ENCODE measurements at places on chromosomes 5 and 9. TPM values are rescaled to one million over a fixed set of nuclear protein-coding genes. Genes with fewer than 3 reads are reported as not detected.

GRCh38 chr9:131624636-131625507 is 79.5 kb downstream of the PRRT1B start:
- H3K4me1 ChIP-seq, result peaks cover 21% of the 10 kb centered on the region
- no peaks in the 10 kb centered on the region for H3K27me3 ChIP-seq
- DNase-seq, result peak; percentile 63
- peaks cover 92% of the 10 kb centered on the region for H3K36me3 ChIP-seq

DNA sequence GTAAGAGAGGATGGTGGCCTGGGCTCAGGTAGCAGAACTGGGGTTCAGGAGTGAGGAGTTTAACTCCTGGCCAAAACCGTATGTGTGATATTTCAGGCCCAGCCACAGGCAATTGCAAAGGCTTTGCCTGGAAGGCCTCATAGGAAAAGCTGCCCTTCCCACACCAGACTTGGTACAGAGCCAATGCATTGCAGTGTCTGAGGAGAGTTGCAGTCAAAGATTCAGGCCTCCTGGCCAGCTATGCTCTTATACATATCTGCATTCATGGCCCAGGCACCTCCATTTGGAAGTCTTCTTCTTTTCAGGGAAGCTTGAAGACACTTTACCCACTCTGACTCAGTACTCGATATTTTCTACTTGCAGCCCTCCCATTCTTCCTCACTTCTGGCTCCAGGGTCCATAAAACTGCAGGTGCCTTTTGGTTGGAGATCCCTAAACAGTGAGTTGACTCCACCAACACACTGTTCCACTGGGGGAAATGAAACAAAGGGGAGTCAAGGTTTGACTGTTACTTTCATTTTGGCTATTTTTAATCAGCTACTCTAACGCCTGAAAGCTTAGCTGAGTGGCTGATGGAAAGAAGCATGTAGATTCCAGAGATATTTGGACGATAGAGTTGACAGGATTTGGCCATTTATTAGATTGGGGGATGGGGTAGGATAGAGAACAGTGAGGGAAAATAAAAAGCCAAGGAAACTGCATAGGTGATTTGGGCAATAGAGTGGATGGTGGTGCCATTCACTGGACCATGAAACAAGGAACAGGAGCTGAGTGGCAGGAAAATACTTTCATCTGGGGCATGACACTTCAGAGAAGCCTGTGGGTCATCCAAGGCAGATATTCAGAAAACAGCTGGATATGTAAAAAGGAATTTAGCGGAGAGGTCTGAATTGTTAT is 30.6 kb upstream of the IL33 start:
- H3K36me3 ChIP-seq, result no peaks in the 10 kb centered on the region
- H3K27me3 ChIP-seq, result no peaks in the 10 kb centered on the region
- no peak overlapping the region for H3K4me3 ChIP-seq

ORM2 gene
- total RNA-seq, result not detected

DNA sequence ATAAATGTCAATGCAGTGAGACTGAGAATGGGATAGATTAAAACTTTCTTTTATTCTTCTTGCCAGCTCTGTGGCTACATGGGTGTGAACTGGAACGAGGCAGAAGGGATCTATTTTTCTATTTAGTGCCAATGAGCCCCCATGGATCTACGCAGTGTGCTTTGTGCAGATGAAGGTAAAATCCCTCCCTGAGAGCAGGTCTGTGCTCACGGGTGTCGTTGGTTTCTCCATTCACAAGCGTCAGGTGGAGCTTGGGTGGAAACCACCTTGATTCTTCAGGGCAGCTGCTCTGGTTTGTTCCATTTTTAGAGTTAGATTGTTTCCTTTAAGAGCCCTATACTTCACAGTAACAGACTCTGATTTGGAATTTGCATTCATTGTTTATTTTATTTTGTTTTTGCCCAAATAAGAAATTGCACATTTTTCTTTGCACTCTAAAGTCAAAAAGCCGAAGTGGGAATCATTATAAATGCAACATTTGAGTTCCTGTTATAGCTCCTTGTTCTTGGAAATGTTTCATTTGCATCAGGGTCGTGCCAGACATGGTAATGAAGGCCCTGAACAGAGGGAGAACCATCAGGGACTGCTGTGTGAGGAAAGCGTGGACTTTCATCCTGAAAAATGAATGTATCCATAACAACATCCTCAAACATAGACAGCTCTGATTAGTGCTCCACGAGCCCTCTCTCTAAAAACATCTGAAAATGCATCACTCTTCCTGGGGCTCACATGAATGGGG is 31.1 kb upstream of the BICD2 start:
- H3K27me3 ChIP-seq, result peaks cover 30% of the 10 kb centered on the region
- H3K36me3 ChIP-seq, result no peaks in the 10 kb centered on the region
- no peak overlapping the region for H3K27ac ChIP-seq
- H3K4me3 ChIP-seq, result no peak overlapping the region
- DNase-seq, result no peak

DNA sequence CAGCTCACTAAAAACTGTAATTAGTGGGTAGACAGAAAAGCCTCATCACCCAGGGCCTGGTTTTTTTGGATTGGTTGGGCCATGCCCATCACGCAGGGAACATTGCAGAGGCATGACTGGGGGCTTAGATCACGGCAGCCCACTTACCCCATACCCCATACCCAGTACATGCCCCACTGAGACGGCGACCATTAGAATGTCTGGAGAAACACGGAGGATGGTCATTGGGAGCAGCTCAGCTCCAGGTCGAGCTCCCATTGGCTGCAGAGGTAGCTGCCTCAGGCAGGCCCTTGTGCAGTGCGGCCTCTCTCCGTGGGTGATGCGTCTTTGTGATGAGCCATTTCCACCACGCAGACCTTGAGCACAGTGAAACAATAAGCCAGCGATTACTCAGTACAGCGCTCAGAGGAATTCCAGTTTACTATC is 204.0 kb downstream of the GADD45G start:
- H3K36me3 ChIP-seq, result no peaks in the 10 kb centered on the region
- no peak overlapping the region for H3K27ac ChIP-seq
- no peaks in the 10 kb centered on the region for H3K27me3 ChIP-seq

GRCh38 chr5:35230038-35230611 is at the start of gene PRLR:
Gene PRLR (minus strand): TSS chr5:35230487. CDS start chr5:35089620, 140,867 bp downstream.
- H3K4me1 ChIP-seq, result peaks cover 6% of the 10 kb centered on the region
- peaks cover 54% of the 10 kb centered on the region for H3K27me3 ChIP-seq
- H3K4me3 ChIP-seq, result peak within 1 kb of the TSS; percentile 40

DNA sequence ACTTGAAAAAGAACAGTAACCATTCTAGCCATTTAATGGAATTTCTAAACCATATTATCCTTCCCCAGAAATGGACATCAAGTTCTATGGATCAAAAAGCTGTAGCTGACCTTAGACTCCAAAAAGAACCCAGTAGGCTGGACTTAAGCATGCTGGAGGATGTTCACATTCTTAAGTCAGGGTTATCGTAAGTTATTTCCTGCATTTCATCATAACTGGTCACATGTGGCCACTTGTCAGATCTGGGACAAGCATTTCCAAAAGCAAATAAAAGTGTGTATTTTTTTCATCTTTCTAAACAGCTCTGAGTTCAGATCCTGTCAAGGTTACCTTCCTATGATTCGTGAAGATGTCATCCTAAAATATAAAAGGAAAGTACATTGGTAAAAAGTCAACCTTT is 274.5 kb upstream of the PTGER4 start:
- no peak for DNase-seq
- H3K4me1 ChIP-seq, result peaks cover 48% of the 10 kb centered on the region
- H3K27ac ChIP-seq, result peak overlapping the region; percentile 58
- H3K4me3 ChIP-seq, result no peak overlapping the region
- H3K27me3 ChIP-seq, result no peaks in the 10 kb centered on the region
- H3K36me3 ChIP-seq, result no peaks in the 10 kb centered on the region

DNA sequence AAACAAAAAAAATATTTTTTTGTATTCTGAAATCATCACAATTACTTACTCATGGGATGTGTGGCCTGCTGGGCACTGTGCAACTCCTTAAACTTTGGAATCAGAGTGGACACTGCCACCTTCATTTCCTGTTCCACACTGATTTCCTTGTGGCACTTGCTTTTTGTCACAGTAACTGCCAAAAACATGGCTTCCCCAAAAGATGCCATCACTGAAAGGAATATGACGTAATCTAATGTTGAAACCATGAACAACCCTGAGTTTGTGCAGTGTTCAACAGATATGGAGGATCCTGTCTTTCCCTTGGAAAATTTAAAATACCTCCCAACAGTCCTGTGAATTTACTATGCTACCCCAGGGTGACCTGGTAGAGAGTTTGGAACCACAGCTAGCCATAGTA is 12.6 kb upstream of the IL12B start:
- H3K4me3 ChIP-seq, result no peak overlapping the region
- no peaks in the 10 kb centered on the region for H3K36me3 ChIP-seq
- no peak overlapping the region for H3K27ac ChIP-seq
- H3K27me3 ChIP-seq, result no peaks in the 10 kb centered on the region
- no peak for DNase-seq
- no peaks in the 10 kb centered on the region for H3K4me1 ChIP-seq

GRCh38 chr9:127336086-127336485 is 60.9 kb upstream of the SLC2A8 start:
- no peaks in the 10 kb centered on the region for H3K27me3 ChIP-seq
- no peak for DNase-seq
- H3K27ac ChIP-seq, result peak overlapping the region; percentile 67
- no peaks in the 10 kb centered on the region for H3K36me3 ChIP-seq

FRMD3 gene
- 105 TPM for total RNA-seq

GRCh38 chr9:84754461-84754860 is 84.9 kb downstream of the NTRK2 start:
- no peak for DNase-seq
- H3K27me3 ChIP-seq, result no peaks in the 10 kb centered on the region
- H3K4me3 ChIP-seq, result no peak overlapping the region
- no peak overlapping the region for H3K27ac ChIP-seq

SOHLH1 gene
- not detected for total RNA-seq

GRCh38 chr5:160937570-160937969 is 85.6 kb upstream of the ATP10B start:
- H3K27me3 ChIP-seq, result no peaks in the 10 kb centered on the region
- no peak overlapping the region for H3K27ac ChIP-seq
- no peaks in the 10 kb centered on the region for H3K4me1 ChIP-seq
- no peaks in the 10 kb centered on the region for H3K36me3 ChIP-seq
- H3K4me3 ChIP-seq, result no peak overlapping the region

ZNF189 gene
- 27.8 TPM for total RNA-seq

- H3K4me3 ChIP-seq, result no peak overlapping the region
- no peaks in the 10 kb centered on the region for H3K36me3 ChIP-seq
- H3K27ac ChIP-seq, result no peak overlapping the region
- DNase-seq, result no peak
- no peaks in the 10 kb centered on the region for H3K27me3 ChIP-seq
Measured at GRCh38 chr5:53165431-53166182, 56.0 kb upstream of the MOCS2 start.

DNA sequence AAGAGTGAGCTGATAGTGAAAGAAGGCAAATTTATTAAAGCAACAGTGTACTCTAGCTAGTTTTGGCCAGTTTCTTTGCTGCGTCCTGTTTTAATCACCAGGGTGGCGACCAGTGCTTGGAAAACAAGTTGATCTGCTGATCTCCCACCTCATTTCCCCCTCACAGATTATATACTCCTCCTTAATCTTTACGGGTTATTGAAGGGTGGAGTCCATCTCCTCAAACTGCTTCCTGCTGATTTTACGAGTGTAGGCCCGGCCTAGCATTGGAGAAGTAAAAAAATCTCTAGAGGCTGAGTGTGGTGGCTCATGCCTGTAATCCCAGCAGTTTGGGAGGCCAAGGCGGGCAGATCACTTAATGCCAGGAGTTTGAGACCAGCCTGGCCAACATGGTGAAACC is 14.0 kb upstream of the CFAP95 start:
- no peak overlapping the region for H3K4me3 ChIP-seq
- no peaks in the 10 kb centered on the region for H3K27me3 ChIP-seq
- H3K27ac ChIP-seq, result no peak overlapping the region
- no peak for DNase-seq

GRCh38 chr5:27388755-27389154 is 350.4 kb upstream of the CDH9 start:
- H3K4me3 ChIP-seq, result no peak overlapping the region
- no peaks in the 10 kb centered on the region for H3K36me3 ChIP-seq
- no peak overlapping the region for H3K27ac ChIP-seq
- H3K4me1 ChIP-seq, result no peaks in the 10 kb centered on the region
- no peaks in the 10 kb centered on the region for H3K27me3 ChIP-seq
- no peak for DNase-seq

GRCh38 chr9:18352711-18353110 is 121.2 kb upstream of the ADAMTSL1 start:
- H3K4me3 ChIP-seq, result no peak overlapping the region
- H3K27ac ChIP-seq, result no peak overlapping the region
- H3K36me3 ChIP-seq, result no peaks in the 10 kb centered on the region

GRCh38 chr5:94432499-94432898 is 185.9 kb downstream of the KIAA0825 start:
- DNase-seq, result no peak
- no peak overlapping the region for H3K27ac ChIP-seq
- H3K36me3 ChIP-seq, result no peaks in the 10 kb centered on the region
- no peaks in the 10 kb centered on the region for H3K4me1 ChIP-seq
- H3K27me3 ChIP-seq, result no peaks in the 10 kb centered on the region
- no peak overlapping the region for H3K4me3 ChIP-seq

DNA sequence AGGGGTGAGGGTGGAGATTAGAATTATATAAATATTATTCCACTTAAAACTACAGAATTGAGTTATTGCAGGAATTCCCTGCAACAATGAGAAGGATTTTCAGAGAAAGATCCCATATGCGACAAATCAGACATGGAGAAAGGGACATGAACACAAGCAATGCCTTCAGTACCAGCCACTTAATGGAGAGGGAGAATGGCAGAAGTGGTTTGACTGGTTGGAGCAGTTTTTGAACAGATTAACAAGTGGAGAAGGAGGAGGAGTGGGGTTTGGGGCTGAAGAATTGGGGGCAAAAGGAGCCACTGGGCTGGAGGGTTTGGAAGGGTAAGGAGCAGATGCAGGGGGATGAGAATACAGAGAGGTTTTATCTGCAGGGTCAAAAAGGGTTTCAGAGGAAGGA is 620.9 kb upstream of the PTPRD start:
- no peaks in the 10 kb centered on the region for H3K27me3 ChIP-seq
- no peak overlapping the region for H3K27ac ChIP-seq
- DNase-seq, result no peak
- no peak overlapping the region for H3K4me3 ChIP-seq

DNA sequence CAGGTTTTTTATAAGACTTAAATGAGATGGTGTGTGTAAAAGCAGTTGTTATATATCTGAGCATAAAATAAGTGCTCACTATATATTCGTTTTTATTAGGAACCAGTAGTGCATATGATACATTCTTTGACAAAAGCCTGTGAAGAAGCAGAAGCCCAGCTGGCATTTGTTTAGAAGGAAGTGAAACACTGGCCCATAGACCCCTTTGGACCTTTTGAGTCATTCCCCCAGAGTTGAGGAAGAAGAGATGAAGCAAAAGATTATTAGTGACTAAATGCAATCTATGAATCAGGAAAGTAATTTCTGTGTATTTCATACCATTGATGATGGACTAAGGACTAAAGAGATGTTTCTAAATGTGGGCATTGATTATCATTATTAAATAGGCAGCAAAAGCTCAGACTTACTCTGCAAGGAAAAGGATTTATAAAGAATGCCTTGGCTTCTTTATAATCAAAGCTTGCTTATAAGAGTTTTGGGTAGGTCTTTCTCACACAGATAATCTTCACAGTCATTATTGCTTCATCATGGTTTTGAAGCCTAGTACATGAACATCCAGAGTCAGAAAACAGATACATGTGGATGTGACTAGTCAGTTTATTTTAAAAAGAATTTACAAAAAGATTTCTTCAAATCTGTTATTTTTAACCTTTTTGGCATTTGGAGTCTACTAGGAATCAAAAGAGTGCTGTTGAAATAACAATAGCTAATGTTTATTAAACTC is 16.9 kb upstream of the FER start:
- no peaks in the 10 kb centered on the region for H3K36me3 ChIP-seq
- H3K27me3 ChIP-seq, result no peaks in the 10 kb centered on the region
- DNase-seq, result peak; percentile 10
- H3K27ac ChIP-seq, result no peak overlapping the region
- H3K4me3 ChIP-seq, result no peak overlapping the region
- H3K4me1 ChIP-seq, result no peaks in the 10 kb centered on the region
